ENCODE measurements at places on chromosomes 5 and 9.

DNA sequence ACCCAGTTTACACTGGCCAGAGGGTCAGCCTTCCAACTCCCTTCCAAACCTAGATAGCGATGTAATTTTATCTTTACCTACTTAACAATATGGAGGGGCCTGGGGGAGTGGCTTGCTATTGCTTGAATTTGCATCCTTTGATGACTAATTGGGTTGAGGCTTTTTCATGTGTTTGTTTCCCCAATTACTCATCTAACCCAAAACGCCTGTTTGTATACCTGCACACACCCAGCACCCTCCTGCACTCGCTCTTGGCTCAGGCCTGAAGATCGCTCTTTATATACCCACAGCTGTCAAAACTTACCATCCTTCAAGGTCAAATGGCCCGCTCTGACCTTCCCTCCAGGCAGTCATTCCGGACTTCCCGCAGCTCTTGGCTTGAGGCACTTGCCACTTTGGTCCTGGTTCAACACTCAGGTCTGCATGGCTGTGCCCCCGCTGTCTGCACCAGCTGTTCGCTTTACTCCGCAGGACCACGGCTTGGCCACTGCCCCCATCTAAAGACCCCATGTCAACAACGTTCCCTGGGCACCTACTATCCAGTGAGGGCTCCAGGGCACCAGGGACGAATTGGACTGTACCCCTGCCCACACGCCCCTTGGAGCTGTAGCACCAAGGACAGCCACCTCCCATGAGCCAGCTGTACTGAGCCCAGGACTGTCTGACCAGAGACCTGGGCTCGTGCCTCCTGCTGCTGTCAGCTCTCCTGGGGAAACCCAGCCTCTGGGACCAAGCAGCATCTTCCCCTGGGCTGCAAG lies 76.1 kb upstream of the ADAMTS2 start:
- no peak for DNase-seq

DNA sequence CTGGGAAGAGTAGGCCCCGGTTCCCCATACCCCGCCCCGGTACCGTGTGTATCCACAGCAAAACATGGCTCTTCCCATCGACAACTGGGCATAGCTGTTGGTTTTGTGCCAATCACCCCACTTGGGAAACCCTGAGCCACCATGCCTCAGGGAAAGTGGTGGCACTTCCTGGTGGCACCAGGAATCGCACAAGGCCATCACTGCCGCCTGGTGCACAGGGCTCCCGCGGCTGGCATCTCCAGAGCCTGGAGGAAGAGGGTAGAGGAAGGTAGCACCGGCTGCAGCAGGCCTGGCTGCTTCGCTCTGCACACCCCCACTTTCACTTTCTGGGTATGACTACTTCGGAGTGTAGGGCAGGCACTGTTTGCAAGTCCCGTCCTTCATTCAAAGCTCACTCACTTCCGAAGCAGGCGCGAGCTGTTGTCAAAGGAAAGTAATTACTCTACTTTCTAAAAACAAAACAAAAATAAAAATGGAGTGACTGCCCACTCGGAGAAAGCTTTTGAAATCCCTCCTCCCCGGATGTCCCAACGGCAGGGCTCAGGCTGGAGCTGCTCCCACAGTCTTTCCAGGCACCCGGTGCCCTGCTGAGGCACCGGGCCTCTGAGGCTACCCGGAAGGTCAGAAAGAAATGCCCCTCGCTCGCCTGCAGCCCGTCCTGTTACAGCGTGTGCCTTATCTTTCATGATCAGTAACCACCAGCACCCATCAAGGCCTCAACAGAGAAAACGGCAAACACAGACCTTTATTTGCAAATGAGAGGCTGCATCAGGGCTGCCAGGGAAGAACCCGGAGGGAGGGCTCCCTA lies 2.0 kb downstream of the BRD3 start:
- peak; percentile 48 for DNase-seq

DNA sequence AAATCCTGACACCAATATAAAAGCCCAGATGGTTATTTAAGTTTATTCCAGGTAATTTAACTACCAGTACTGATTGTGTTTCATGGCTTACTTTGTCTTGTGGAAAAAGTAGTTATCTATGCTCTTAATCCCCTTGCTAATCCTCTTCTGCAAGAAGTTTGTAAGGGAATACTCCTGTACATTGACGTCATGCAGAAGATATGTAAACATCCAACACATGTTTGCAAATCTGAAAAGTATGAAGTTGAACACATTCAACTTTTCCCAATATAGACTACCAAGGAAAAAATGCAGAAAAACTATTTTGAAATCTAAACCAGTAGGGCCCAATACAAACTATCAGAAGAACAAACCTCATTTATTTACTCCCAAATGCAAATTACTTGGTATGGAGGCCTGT lies 56.3 kb upstream of the ELL2 start:
- DNase-seq, result no peak

GRCh38 chr9:114626415-114627020 lies 15.4 kb downstream of the TMEM268 start:
- DNase-seq, result no peak

DNA sequence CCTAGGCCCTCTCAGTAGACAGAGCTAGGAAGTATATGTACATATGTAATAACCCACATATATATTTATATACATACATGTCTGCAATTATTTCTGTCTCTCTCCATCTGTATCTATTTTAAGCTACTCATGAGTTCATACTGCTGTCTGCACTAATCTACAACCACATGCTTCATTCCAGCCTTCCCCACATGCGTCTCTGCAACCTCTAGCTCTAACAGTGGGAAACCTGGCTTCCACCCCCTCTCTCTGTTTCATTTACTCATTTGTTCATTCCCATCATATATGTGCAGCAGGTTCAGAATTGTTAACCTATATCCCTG lies 23.3 kb downstream of the DCANP1 start:
- DNase-seq, result no peak

- DNase-seq, result no peak
Measured at GRCh38 chr9:74644023-74644422, 146.9 kb downstream of the RORB start.

All from CD4-positive, CD25-positive, alpha-beta regulatory T cell (primary cell).